ENCODE measurements at places on chromosomes 3 and 15.

DNA sequence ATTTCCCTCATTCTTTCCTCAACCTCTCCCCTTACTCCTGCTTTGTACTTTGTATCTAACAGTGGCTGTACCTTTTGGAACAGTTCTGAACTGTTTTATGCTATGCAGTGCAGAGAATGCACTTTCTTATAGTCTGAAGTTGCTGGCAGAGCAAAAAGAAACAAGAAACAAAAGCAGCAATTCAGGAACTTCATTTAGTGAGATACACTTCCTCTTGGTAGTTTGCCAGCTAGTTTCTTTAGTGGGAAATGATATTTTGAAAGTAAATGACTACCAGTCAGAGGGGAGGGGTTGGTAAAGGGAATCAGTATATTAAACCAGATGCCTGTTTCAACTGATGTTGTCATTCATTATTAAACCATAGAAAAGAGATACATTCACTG is 55.0 kb upstream of the CHD2 start:
- DNase-seq, result peak; percentile 95

GRCh38 chr3:40187945-40188344 is 121.6 kb upstream of the EIF1B start:
- no peak for DNase-seq

DNA sequence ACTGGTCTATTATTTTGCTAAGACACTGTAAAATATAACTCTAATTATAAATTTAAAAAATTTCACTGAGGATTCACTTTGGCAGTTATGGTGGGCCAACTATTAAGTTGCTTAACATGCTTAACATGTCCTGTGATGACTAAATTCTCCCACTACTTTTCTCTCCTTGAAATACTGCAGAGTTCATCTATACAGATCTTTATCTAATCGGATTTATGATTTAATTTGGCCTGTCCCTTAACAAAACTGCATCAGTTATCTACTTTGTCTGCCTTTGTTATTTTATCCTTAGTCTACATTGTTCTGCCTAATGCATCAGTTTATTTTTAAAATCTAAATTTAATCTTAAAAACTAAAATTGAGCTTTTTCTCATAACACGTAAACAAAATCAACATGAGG is 26.4 kb downstream of the CD96 start:
- no peak for DNase-seq

DNA sequence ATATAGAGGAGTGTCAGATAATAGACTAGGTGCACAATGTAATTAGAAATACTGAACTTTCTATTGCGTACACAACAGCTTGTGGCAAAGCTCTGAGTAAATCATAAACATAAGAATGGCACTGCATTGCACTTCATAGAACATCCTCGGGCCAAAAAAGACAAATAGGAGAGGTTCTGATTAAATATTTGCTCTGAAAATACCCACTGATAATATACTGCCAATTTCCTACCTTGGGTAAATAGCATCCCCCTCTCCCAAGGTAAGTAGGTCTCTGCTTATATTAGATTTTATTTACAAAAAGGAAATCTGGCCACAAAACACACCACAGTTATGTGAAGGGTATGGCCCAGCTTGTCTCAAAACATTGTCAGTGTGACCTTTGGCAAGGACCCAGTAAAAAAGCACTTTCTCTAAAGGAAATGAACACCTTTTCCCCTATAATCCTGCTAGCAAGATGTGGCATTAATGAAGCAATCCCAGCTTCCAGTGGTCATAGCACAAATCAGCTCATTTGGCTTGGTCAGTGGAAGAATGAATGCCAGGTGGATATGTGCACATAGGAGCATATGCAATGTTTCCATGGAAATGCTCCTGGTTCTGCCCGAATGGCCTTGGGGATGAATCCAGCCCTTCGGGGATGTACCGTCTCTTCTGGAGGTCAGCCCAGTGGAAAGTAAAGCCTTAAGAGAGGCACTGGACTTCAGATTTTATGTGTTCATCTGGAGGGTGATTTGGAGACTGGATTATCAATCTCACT is 315.9 kb downstream of the LSAMP start:
- no peak for DNase-seq

DNA sequence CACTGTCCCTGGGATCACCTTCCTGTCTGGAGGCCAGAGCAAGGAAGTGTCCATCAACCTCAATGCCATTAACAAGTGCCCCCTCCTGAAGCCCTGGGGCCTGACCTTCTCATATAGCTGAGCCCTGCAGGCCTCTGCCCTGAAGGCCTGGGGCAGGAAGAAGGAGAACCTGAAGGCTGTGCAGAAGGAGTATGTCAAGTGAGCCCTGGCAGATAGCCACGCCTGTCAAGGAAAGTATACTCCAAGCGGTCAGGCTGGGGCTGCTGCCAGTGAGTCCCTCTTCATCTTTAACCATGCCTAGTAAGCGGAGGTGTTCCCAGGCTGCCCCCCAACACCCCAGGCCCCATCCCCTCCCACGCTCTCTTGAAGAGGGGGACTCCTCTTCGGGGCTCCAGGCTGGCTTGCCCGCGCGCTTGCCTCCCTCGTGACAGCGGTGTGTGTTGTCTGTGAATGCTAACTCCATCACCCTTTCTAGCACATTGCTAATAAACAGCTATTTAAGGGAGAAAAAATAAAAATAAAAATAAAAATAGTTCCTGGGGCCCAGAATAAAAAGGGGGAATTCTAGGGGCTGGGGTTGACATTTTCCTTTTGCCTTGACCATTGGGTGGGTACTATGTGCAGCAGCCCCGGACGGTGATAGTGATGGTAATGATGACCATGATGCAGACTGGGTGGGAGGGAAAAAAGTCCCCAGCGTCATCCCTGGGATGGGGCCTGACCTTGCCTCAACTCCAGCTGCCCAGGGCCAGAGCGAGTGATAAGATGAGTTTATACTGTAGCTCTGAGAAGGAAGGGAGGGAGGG is 3.3 kb upstream of the ALAS1 start:
- no peak for DNase-seq

- no peak for DNase-seq
These were observed 22.1 kb upstream of the MGLL start for GRCh38 chr3:127844326-127844942.

- DNase-seq, result no peak
These were observed 13.0 kb upstream of the HDC start for GRCh38 chr15:50278496-50278895.

DNA sequence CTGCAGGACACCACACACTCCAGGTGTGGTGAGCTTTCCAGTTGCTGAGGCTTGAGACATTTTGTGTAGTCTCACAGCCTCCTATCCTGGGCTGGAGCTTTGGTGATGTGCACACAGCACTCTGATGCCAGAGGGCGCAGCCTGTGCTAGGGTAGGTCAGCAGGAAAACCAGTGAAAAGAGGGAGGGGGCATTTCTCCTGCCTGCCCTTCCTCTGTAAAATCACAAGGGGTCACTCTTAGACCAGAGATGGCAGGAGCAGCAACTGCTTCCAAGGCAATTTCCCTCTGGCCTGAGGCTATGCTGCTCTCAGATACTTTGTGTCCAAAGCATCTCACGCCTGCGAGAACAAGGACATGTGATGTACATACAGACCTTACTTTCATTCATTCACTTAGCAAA is 16.5 kb upstream of the MUSTN1 start:
- DNase-seq, result peak; percentile 51

GRCh38 chr3:180870008-180870699 is 42.3 kb upstream of the FXR1 start:
- DNase-seq, result no peak

- DNase-seq, result no peak
These were observed 52.4 kb upstream of the NR2E3 start for GRCh38 chr15:71757741-71758530.

DNA sequence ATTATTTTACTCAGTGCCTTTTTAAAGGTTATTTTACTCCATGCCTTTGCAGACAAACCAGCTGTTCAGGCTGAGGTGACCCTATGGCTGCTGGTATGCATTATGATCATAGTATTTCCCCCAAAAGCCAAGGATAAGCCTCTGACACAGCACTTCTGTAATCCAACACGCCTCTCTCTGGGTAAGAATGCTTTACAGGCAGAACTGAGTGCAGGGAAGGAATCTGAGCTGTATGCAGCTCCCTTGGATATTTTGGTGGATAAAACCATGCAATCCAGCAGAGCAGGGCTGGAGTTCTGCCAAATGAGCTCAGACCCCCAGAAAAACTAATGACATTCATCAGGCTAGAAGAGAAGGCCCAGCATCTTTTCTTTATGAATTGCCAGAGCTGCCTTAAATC is 11.7 kb upstream of the MAP1A start:
- no peak for DNase-seq

GRCh38 chr3:21839592-21839991 is 88.6 kb upstream of the ZNF385D start:
- no peak for DNase-seq

GRCh38 chr15:68285259-68285980 is 7.9 kb downstream of the FEM1B start:
- DNase-seq, result no peak

DNA sequence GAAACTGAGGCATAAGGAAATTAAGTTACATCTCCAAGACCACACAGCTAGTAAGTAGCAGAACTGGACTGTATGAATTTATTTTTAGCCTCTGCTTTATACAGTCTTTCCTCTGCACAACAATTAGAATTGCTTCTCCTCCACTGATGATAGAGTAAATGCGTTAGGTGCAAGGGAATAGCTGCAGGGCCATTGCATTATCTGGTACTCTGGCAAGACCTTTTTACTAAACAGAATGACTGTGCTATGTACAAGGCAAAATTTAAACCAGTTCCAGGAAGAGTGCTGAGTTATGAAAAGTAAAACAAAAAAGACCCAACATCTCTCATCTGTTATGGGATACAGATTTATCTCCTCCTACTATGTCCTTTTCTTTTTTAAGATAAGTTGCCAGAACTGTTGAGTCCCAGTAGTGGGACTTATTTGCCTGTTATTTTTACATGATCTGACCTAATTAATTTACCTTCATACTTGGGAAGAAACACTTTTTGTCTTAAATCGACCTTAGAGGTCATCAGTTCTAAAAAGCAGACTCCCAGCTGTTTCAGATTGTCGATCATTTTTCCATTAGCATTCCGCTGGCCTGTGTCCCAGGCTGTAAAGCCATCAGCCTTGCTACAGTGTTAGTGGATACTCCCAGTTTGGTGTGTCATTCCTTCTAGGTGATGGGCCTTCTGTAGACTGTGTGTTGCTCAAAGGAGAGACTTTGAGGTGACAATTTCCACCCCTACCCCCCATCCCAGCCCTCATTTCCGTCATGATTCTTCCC is 147.5 kb upstream of the NUDT16 start:
- DNase-seq, result no peak

GRCh38 chr3:16487511-16488175 is 25.9 kb downstream of the RFTN1 start:
- DNase-seq, result no peak

DNA sequence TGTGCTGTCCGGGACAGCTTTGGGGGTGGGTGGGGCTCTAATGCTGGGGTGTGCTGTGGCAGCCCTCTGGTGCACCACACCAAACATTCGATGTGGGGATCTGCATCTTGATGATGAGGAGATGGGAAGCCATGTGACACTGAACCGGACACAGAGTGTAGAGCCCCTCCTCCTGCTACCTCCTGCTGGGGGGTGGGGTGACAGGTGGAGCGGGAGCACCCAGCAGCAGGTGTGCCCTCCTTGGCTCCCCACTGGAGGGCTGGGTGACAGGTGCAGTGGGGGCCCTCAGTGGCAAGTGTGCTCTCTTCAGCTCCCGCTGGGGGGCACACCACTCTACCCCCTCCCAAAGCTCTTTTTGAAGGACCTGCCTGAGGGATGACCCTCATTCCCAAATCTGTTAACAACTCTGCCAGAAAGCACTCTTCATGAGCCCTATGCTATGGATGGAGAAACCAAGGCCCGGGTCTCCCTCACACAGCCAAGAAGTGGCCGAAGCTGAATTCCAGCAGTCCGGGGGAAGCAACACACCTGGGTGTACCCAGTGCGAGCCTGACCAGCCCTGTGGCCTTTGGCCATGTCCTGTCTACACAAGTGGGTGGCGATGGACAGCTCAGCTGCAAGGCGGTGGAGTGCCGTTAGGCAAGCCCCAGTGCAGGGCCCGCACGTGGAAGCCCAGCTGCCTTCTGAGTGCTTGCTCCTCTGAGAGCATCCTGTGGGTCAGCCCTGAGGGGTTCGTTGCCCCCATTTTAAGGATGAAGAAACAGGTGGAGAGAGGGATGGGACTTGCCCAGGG is 609 bp upstream of the UROC1 start:
- DNase-seq, result no peak

- no peak for DNase-seq
These were observed 7.2 kb upstream of the SEC22A start for GRCh38 chr3:123194552-123194951.

DNA sequence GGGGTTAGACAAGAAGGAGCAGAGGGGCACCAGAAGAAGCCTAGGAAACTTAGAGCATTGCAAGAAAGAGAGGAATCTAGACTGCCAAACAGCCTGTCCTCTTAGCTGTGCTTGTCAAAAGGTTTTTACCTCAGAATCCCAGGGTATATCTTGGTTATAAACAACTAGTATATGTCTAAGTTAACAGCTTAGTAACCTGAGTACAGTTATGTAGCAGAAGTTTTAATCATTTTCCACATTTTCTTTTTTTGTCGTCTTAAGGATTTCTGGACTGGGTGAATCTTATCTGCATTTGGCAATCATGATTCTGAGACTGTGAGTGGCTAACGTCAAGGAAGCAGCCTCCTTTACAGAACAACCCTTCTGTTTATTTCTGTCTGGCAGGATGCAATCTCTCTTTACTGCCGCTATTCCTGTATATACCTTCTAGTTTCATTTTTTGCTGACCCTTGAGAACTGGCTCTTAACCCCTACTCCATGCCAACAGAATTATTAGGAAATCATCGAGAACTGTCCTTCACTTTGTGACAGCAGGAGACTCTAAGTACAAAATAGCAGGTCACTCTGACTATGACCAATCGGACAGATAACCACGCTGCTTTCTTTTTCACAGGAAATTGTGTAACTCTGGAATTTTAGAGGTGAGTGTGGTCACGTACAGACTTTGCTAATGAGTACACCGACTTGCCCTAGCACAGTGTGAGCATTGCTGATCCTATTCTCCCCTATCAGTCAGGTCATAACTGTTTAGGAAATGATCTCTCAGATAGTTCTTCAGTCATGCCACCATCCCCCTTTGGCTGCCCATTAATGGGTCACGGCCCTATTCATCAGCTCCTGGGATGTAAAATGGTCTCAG is 3.3 kb upstream of the CP start:
- DNase-seq, result no peak

GRCh38 chr3:30017901-30018300 is 588.5 kb upstream of the TGFBR2 start:
- DNase-seq, result no peak

Measured in hematopoietic multipotent progenitor cell (in vitro differentiated cells).